Upper lobe of left lung (tissue), 6 donors: ENCODE measurements at places on chromosomes 12 and 14. TPM values are rescaled to one million over a fixed set of nuclear protein-coding genes. Genes with fewer than 3 reads are reported as not detected.
A peak's percentile ranks its signal among the peaks of the same experiment; 100 is the strongest.

DNA sequence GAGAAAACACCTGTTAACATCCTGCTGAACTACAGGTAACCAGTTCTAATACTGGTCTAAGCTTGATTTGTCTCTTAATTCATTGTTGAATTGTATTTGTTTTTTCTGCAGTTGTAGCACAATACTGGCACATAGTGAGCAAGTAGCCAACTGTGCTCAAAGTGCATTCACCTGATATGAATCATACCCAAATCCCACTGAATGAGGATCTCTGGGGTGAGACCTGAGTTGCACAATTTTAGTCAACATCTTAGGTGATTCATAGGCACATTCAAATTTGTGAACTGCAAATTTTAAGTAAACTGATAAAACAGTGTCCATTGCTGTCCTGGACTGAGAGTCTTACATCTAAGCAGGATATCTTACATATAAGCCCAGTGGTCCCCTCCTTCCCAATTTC, 12.8 kb downstream of the KCNC2 start:
- no peak for DNase-seq

GRCh38 chr12:85568395-85569103, 267.7 kb downstream of the RASSF9 start:
- no peak for DNase-seq

GRCh38 chr12:88693837-88694445, 113.7 kb upstream of the KITLG start:
- no peak for DNase-seq

DNA sequence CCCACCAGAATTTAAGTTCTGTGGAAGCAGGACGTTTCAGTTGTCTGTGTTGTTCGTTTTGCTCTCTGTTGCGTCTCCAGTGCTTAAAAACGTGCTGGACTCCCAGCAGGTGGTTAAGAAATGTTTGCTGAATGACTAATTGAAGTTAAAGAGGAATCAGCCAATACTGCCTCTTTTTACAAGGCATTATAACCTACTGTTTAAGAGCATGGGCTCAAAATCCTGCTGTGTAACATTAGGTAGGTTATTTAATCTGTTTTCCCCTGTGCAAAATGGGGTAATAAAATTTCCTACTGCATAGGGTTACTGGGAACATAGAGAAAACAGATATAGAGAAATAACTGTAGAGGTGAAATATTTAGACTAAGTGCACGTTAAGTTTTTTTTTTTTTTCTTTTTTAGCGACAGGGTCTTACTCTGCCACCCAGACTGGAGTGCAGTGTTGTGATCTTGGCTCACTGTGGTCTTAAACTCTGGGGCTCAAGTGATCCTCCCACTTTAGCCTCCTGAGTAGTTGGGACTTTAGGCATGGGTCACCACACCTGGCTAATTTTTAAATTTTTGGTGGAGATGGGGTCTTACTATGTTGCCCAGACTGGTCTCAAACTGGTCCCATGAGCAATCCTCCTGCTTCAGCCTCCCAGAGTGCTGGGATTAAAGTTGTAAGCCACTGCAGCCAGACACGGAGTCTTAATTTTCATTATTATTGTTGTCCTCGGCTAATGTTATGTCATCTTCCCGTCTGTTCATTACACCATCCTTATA, 139.4 kb upstream of the PRICKLE1 start:
- no peak for DNase-seq

DNA sequence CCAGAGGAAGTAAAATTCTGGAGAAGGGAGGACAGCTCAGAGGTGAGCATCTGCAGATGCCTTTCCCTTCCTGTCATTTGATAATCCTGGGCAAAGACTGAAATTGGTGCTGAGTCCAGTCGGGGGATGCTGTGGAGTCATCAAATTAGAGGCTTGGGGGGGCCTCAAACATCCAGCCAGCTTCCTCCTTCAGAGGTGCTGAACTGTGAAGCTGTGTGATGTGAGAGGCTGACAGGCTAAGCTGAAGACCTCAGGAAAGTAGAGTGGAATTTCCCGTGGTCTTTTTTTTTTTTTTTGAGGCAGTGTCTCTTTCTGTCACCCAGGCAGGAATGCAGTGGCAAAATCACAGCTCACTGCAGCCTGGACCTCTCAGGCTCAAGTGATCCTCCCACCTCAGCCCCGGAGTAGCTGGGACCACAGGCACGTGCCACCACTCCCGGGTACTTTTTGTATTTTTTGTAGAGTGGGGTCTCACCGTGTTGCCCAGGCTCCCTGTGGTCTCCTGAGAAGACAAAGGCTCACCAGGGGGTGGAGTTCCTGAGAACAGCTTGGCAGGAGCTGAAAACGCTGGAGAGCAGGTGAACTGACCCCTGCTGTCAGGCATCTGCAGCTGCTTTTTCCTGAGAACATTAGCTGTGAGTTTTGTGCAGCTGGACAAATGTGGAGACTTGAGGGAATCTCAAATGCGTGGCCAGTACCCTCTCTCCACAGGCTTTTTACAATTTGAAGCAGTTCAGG, 6.1 kb upstream of the TCL1B start:
- DNase-seq, result peak; percentile 6

LBHD2 gene
- total RNA-seq, result not detected
